EH (cell line): ENCODE measurements at places on chromosomes 1 and 21.

DNA sequence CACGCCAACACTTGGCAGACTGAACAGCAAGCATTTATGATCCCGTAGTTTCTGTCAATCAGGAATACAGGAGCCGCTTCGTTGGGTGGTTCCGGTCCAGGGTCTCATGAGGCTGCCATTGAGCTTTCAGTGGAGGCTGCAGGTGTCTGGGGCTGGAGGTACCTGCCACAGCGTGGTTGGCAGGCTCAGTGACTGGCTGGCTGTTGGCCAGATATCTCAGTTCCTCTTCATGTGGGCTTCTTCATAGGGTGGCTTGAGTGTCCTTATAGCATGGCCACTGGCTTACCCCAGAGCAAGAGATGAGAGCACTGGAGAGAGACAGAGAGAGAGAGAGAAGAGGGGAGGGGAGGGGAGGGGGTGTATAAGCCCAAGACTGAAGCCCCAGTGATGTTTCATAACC lies 29.3 kb downstream of the PIK3CD start:
- DNase-seq = no peak

- DNase-seq = no peak
Measured at GRCh38 chr1:107623431-107623830, 341.5 kb downstream of the VAV3 start.

DNA sequence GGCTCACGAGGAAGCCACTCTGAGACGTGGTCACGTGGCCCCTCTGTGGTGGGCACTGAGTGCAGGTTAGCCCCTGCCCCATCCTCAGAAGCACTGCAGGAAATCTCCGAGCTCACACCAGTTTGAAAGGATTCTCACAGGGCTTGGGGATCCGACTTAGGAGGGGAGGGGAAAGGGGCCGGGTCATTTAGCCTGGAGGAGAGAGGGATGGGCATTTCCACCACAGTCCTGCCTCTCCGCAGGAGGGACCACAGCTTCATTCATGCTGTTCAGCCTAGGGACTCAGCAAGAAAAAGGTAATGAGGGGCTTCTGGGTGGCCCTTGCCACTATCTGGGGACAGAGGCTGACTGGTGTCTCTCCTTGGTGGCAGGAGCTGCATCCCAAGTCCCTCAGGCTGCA lies 126.5 kb downstream of the NPHP4 start:
- no peak for DNase-seq

DNA sequence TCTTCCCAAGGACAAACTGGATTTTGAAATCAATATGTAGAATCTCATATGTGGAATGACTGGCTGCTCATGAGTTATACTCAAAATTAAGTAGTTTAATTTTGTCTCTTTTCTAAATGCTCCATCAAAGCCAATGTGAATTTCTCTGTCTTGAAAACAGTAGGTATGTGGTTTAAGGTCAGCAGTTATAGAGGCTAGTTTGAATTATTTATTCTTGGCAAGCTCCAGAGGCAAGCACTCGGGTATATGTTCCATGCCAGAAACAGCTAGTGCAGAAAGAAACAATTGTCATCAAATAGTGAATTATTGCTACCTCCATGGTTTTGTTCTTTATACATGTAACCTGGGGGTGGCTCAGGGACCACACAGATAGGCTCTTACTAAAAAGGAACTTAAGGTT lies 63.5 kb downstream of the LRIG2 start:
- no peak for DNase-seq

DNA sequence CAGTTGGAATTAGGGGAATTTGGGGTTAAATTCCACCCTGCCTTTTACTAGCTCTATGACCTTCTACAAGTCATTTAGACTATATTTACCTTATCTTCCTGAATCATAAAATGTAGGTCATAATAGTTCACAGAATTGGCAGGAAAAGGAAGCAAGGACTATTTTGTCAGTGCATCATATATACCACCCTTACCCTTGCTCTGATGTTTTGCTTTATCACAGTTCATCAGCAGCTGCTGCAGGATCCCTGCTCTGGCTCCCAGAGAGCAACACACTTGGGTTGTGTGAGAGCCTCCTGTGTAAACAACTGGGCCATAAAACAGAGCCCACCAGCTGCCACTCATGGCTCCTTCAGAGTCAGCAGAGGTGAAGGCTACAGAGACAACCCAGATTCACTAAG lies 631.6 kb upstream of the CAMK1G start:
- peak; percentile 78 for DNase-seq

DNA sequence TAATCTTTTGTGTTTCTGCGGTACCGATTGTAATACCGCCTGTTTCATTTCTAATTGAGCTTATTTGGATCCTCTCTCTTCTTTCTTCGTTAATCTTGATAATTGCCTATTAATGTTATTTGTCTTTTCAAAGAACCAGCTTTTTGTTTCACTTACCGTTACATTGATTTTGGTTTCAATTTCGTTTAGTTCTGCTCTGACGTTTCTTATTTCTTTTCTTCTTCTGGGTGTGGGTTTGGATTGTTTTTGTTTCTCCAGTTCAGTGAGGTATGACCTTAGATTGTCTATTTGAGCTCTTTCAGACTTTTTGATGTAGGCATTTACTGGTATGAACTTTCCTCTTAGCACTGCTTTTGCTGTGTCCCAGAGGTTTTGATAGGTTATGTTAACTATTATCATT lies 9.4 kb downstream of the OR2M2 start:
- no peak for DNase-seq

GRCh38 chr1:215277532-215277931 lies 195.0 kb downstream of the KCNK2 start:
- DNase-seq = peak; percentile 73

GRCh38 chr1:102593276-102593675 lies 515.0 kb downstream of the COL11A1 start:
- peak; percentile 38 for DNase-seq

DNA sequence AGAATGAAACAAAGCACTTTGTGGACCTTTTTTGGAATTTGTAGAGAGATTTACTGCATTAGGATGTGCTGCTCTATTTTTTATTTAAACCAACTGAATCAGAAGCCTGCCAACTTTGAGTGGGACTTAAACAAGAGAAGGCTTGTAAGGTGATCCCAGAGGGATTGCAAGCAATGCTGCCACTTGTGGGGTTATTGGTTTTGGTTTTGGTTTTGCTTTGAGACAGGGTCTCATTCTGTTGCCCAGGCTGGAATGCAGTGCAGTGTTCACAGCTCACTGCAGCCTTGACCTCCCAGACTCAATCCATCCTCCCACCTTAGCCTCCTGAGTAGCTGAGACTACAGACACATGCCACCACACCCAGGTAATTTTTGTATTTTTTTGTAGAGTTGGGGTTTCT lies 32.2 kb upstream of the GNG5 start:
- no peak for DNase-seq

DNA sequence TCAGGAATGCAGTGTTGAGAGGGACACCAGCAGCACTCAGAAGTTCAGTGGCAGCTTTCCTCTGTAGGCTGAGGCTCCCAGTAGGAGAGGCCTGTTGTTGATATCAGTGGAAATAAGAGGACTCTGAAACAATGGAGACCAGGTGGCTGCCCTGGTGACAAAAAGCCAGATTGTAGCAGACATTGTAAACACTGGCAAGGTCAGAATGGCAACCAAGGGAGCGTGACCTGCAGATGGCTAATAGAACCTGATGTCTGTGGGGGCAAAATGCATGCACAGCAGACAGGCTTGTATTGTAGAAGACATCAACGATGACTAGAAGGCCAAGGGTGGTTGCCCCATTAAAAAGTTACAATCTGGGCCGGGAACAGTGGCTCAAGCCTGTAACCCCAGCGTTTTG lies 53.1 kb upstream of the GPR37L1 start:
- no peak for DNase-seq

DNA sequence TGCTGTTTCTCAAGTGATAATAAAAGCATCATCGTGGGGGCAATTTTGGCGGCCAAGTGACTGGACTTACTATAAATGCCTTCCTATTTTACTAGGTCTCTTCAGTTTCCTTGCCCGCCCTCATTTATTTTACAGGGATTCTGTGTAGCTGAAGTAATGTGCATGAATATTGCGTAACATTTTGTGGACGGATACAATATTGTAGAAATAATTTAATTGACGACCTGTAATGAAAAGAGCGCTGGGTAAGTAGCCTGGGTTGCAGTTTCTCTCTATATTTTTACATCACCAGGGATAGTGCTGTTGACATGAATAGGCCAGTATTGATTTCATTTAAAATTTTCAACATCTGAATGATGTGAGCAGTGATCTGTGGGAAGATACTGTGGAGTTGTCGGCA lies 28.1 kb upstream of the LMO4 start:
- DNase-seq = no peak

- no peak for DNase-seq
Measured at GRCh38 chr1:65114322-65114721, 33.7 kb upstream of the AK4 start.
